ENCODE measurements at places on chromosomes 4 and X.

DNA sequence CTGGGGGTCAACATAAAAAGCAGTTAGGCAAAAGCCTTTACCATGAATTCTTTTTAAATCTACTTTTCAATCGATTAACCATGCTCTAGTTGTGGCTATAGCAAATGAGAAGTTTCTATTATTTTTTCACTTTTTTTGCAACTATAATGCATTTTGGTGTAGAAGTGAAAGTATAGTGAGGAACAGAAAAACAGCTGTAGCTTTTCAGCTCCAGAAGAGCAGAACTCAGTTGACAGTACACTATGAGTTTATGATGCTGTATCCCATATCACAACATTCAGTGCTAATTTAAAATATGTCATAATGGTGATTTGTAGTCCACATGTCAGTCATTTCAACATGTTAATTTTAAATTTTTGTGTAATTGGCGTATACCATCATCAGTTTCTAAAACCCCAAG lies 8.7 kb upstream of the MUC7 start:
- H3K4me1 ChIP-seq: no peaks in the 10 kb centered on the region
- no peaks in the 10 kb centered on the region for H3K27me3 ChIP-seq
- H3K4me3 ChIP-seq: no peak overlapping the region
- H3K36me3 ChIP-seq: no peaks in the 10 kb centered on the region
- no peak overlapping the region for H3K27ac ChIP-seq
- DNase-seq: no peak

GRCh38 chrX:130975947-130976346 lies 72.9 kb upstream of the ENOX2 start:
- no peak overlapping the region for H3K27ac ChIP-seq
- no peaks in the 10 kb centered on the region for H3K27me3 ChIP-seq
- no peaks in the 10 kb centered on the region for H3K4me1 ChIP-seq
- no peaks in the 10 kb centered on the region for H3K36me3 ChIP-seq

DNA sequence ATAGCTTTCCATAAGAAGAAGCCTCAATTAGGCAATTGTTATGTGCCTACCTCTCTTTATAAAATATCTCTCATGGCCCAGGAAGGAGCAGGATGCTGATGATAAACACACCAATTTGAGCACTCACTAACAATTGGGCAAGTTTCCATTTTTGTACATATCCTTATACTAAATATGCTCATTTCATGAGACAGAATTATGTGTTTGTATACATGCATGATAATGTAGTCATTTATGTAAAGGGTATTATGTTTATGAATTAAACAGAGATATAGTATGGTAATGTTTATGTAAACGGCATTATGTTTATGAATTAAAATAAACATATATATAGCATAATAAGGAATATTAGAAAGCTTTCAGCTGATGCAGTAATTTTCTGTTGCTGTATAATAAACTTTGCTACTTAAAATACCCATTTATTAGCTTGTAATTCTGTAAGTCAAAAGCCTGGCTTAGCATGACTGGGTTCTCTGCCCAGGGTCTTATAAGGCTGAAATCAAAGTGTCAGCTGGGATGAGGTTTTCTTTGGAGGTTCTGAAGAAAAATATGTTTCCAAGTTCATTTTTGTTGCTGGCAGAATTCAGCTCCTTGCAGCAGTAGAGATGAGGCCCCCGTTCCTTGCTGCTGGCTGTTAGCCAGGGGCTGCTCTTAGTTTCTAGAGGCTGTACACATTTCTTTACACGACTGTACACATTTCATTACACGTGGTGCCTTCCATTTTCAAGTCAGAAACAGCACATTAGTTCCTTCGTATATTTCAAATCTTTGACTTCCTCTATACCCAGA lies 89.0 kb downstream of the GLRA2 start:
- DNase-seq: no peak
- H3K4me1 ChIP-seq: no peaks in the 10 kb centered on the region
- H3K27ac ChIP-seq: no peak overlapping the region
- no peak overlapping the region for H3K4me3 ChIP-seq
- no peaks in the 10 kb centered on the region for H3K27me3 ChIP-seq

DNA sequence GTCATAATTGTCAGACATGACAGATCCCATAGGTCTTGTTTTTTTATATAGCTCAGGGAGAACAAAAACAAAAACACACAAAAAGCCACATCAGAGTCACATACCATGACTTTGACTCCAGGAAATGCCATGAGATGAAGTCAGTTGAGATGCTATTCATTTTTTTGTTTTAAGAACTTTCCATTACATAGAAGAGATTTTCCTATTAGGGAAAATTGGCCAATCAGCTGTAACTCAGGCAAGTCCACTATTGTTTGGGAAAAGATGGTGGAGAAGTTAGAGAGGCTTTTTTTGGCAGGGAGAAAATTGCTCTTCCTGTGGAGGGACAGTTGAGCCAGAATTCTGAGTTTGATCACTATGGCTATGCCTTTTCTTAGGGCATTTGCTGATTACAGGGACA lies 72.6 kb downstream of the SMARCA5 start:
- H3K4me3 ChIP-seq: no peak overlapping the region
- H3K36me3 ChIP-seq: peaks cover 3% of the 10 kb centered on the region
- DNase-seq: no peak

- DNase-seq: no peak
- H3K4me1 ChIP-seq: no peaks in the 10 kb centered on the region
Observed at GRCh38 chrX:116009346-116009745, 161.2 kb upstream of the AGTR2 start.

- no peak overlapping the region for H3K4me3 ChIP-seq
- H3K4me1 ChIP-seq: no peaks in the 10 kb centered on the region
- no peak overlapping the region for H3K27ac ChIP-seq
- no peak for DNase-seq
Observed at GRCh38 chrX:40694802-40695201, 40.5 kb downstream of the MED14 start.

DNA sequence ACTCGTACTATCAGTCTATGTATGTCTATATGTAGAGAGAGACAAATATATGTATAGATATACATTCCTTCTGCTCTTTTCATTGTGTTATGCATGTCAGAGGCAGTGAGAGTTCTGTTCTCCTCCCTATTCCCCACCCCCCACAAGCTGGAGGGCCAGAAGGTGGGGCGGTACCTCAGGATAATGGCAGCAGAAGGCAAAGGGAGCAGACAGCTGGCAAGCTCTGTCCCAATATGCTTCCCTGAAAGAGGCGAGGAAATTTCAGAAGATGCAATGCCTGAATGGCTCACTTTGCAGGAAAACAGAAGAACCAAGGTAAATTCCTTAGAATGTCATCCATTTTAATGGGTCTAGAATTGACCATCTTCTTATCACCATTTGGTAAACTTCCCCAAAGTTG lies 114.4 kb downstream of the NAA11 start:
- no peak for DNase-seq
- no peaks in the 10 kb centered on the region for H3K4me1 ChIP-seq
- no peak overlapping the region for H3K27ac ChIP-seq
- H3K4me3 ChIP-seq: no peak overlapping the region

GRCh38 chr4:72295966-72296557 lies 264.3 kb downstream of the NPFFR2 start:
- no peaks in the 10 kb centered on the region for H3K4me1 ChIP-seq
- H3K36me3 ChIP-seq: no peaks in the 10 kb centered on the region
- no peak for DNase-seq
- H3K27ac ChIP-seq: no peak overlapping the region
- H3K4me3 ChIP-seq: no peak overlapping the region
- peaks cover 11% of the 10 kb centered on the region for H3K27me3 ChIP-seq

GRCh38 chrX:40108162-40108958 lies 10.6 kb upstream of the BCOR start:
- no peak for DNase-seq
- peaks cover 9% of the 10 kb centered on the region for H3K4me1 ChIP-seq
- H3K27ac ChIP-seq: no peak overlapping the region

GRCh38 chr4:75705198-75705977 lies 19.0 kb upstream of the USO1 start:
- H3K4me1 ChIP-seq: no peaks in the 10 kb centered on the region
- no peak overlapping the region for H3K4me3 ChIP-seq
- no peaks in the 10 kb centered on the region for H3K27me3 ChIP-seq
- no peak for DNase-seq
- H3K27ac ChIP-seq: no peak overlapping the region
- no peaks in the 10 kb centered on the region for H3K36me3 ChIP-seq

GRCh38 chr4:4868040-4868757 lies 8.7 kb downstream of the MSX1 start:
- no peak for DNase-seq
- no peaks in the 10 kb centered on the region for H3K36me3 ChIP-seq
- no peak overlapping the region for H3K27ac ChIP-seq
- peaks cover 17% of the 10 kb centered on the region for H3K4me1 ChIP-seq
- H3K4me3 ChIP-seq: no peak overlapping the region

GRCh38 chrX:74449322-74449936 lies 28.1 kb downstream of the SLC16A2 start:
- peaks cover 2% of the 10 kb centered on the region for H3K27me3 ChIP-seq
- no peaks in the 10 kb centered on the region for H3K36me3 ChIP-seq
- peaks cover 28% of the 10 kb centered on the region for H3K4me1 ChIP-seq
- no peak overlapping the region for H3K4me3 ChIP-seq

GRCh38 chr4:103887191-103887590 lies 167.4 kb upstream of the TACR3 start:
- no peaks in the 10 kb centered on the region for H3K36me3 ChIP-seq
- H3K4me3 ChIP-seq: no peak overlapping the region
- H3K27me3 ChIP-seq: no peaks in the 10 kb centered on the region

- no peak for DNase-seq
- H3K27me3 ChIP-seq: no peaks in the 10 kb centered on the region
- H3K36me3 ChIP-seq: no peaks in the 10 kb centered on the region
- H3K4me3 ChIP-seq: no peak overlapping the region
Observed at GRCh38 chr4:126548890-126549289, 1083.9 kb upstream of the INTU start.

DNA sequence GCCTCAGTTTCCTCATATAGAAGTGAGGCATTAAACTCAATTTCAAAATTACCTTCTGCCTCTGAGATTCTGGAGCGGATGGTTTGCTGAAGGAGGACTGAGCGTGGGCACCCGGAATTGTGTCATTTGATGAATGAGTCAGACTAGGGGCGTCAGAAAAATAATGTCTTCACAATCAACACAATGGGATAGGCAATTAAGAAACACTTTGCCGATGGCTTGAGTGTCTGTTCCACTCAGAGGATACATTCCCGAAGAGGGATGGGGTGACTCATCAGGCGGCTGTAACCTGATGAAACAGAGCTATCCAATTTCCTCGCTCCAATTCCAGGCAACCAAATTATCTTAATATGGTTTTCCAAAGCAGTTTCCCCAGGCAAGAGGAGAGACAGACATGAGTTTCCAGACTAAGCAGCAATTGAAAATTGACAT lies 1.2 kb upstream of the CHRNA9 start:
- no peak overlapping the region for H3K27ac ChIP-seq
- H3K27me3 ChIP-seq: peaks cover under 1% of the 10 kb centered on the region
- no peak overlapping the region for H3K4me3 ChIP-seq
- H3K4me1 ChIP-seq: no peaks in the 10 kb centered on the region

- H3K36me3 ChIP-seq: peaks cover 5% of the 10 kb centered on the region
- peaks cover 22% of the 10 kb centered on the region for H3K4me1 ChIP-seq
- peak overlapping the region; percentile 88 for H3K27ac ChIP-seq
- peak; percentile 74 for DNase-seq
Observed at GRCh38 chr4:2535376-2536192, 863 bp upstream of the FAM193A start.

DNA sequence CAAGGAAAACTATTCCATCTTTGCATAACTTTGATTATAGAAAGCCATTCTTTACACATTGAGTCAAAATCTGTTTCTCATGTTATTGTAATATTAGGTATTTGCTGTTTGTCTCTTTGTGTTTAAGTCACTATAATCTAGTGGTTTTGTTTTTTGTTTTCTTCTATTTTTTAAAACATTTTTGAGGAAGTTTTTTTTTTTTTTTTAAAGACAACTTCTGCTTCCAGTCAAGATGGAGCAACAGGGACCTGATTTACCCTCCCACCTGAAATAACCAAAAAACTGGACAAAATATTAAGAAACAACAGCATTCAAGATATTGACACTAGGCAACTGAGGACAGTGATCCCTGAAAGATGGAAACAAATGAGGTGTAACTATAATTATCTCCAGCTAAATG lies 18.4 kb upstream of the NSUN7 start:
- H3K36me3 ChIP-seq: no peaks in the 10 kb centered on the region
- no peak overlapping the region for H3K4me3 ChIP-seq
- H3K27me3 ChIP-seq: peaks cover 9% of the 10 kb centered on the region
- DNase-seq: no peak
- no peak overlapping the region for H3K27ac ChIP-seq

DNA sequence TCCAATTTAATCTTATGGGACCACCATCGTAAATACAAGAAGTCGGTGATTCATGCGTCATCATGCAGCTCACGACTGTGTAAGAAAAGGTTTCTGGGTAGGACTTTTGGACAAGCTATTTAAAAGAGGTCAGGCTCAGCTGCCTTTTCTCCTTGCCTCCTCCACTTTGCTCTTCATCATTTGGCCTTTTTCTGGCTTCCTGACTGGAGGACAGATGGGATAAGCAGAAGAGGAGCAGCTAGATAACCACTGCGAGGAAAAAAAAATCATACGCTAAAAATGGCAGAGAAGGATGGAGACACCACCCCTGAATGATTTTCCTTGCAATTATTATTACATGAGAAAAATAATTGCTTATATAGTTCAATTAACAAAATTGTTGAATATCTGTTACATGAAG lies 294.3 kb upstream of the FSTL5 start:
- no peaks in the 10 kb centered on the region for H3K4me1 ChIP-seq
- H3K27me3 ChIP-seq: no peaks in the 10 kb centered on the region
- H3K36me3 ChIP-seq: no peaks in the 10 kb centered on the region
- no peak overlapping the region for H3K4me3 ChIP-seq
- DNase-seq: no peak
- H3K27ac ChIP-seq: no peak overlapping the region

DNA sequence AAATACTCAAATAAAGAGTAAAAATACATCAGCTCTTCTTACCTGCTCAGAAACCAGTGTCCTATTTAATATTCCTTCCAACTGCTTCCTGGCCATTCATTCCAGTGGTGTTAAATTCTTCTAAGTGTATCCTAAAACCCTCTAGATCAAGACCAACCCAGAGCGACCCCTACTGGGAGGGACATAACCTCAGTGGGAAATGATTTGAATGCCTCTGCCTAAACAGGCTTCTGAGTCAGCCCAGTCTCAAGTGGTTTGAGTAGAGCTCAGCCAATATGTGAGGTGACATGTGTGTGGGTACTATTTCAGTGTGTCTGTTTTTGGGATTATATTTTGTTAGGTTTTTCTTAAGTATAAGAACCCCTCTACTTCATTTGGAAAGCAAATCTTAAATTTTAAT lies 133.6 kb upstream of the ARHGEF9 start:
- H3K4me3 ChIP-seq: no peak overlapping the region
- H3K27me3 ChIP-seq: no peaks in the 10 kb centered on the region

- H3K27me3 ChIP-seq: no peaks in the 10 kb centered on the region
- no peaks in the 10 kb centered on the region for H3K36me3 ChIP-seq
- no peak for DNase-seq
- H3K27ac ChIP-seq: no peak overlapping the region
- no peak overlapping the region for H3K4me3 ChIP-seq
Observed at GRCh38 chr4:77662396-77662795, 56.8 kb downstream of the CXCL13 start.

DNA sequence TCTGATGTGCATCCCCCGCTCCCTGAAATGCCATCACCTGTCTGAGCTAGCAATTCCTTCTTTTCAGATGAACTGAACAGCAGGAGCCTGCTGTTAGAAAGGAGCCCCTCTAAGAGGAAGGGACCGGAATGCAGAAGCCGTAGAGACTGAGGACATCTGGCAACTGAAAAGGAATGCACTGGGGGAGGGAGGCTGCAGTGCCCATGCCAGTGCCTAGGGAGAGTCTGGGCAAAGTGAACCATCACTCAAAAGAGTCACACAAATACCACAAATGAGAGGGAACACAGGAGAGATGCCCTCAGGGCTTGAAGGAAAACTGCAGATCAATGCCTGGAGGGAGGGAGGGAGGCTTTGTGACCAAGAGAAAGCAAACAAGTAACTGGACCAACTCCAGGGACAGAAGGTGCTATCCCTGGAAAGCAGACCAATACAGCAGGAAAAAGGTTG lies 93.9 kb upstream of the CBR4 start:
- H3K27ac ChIP-seq: no peak overlapping the region
- no peak for DNase-seq
- H3K4me3 ChIP-seq: no peak overlapping the region
- H3K4me1 ChIP-seq: no peaks in the 10 kb centered on the region
